NCI-H1105 (cell line): ENCODE measurements at places on chromosomes 5 and 9.

GRCh38 chr9:20972684-20973083 is 58.8 kb downstream of the HACD4 start:
- DNase-seq: no peak

DNA sequence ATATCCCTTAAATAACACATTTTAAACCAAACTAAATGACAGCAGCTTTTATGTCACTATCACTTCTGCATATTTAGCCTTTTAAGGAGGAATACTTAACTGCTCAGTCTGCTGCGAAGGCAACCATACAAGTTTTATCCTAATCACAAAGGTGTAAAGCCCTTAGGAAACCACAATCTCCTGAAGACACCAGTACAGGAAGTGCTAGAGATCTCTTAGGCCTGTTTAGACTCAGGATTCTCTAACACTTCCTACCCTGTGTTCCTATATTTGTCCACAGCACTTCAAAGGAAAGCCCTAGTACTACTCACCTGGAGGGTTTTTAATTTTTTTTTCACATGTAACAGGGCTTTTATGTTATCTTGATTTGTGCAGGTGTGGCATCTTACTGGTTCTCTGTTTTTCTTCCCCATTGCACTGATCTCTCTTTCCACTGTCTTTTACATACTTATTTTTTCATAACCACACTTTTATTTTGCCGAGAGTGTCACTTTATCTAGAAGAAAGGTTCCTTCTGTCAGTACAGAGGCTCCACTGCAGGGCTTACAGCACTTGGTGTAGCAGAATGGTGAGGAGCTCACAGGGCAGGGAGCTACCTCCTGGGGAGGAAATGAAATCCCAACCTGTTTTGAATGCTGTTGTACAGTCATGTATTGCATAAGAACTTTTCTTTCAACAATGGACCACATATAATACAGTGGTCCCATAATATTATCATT is 1060.6 kb upstream of the ACO1 start:
- no peak for DNase-seq

DNA sequence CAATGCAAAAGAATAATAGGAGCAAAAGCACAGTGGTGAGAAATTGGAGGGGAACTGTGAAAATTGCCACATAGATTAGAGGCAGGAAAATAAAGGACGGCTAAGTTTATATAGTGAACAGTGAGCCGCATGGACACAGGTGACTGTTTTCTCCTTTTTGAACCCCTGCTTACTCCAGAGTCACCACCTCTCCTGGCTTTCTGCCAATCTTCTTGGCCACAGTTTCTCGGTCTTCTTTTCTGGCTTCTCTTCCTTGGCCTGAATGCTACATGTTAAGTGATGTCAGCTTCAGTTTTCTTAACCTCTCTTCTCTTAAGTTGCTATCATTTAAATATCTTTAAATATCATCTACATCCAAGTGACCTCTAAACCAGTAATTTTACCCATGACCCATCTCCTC is 47.3 kb upstream of the CDKN2B start:
- DNase-seq: no peak

- DNase-seq: no peak
Measured at GRCh38 chr9:127074561-127075548, 47.6 kb downstream of the ANGPTL2 start.

DNA sequence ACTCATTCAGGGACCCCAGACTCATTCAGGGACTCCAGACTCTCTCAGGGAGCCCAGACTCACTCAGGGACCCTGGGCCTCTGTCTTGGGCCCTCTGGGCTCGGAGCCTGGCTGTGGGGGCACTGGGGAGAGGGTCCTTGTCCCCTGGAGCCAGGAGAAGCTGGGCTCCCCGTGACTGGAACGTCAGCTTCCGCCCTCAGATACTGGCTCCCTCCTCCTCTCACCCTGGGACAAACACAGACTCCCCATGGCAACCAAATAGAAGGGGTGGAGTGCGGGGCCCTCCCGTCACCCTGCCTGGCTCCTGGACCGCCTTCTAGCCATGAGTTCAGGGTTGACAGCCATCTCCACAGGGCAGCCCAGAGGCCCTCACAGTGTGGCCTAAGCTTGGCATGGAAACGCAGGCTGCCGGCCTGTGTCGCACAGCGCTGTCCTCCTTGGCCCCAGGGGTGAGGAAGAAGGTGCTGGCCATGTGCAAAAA is 27.6 kb downstream of the ZDHHC11B start:
- DNase-seq: no peak

- DNase-seq: no peak
Measured at GRCh38 chr5:73968729-73969128, 342.7 kb downstream of the ARHGEF28 start.
